ENCODE measurements at places on chromosomes 7 and 10. TPM values are rescaled to one million over a fixed set of nuclear protein-coding genes. Genes with fewer than 3 reads are reported as not detected.

The PRKAR2B gene
- 3.0 TPM for total RNA-seq

The MKX gene
- total RNA-seq = not detected

The NKX1-2 gene
- total RNA-seq = not detected

The BUD31 gene
- total RNA-seq = 158 TPM

The CLEC5A gene
- total RNA-seq = not detected

The FGL2 gene
- total RNA-seq = not detected

The TRPV6 gene
- not detected for total RNA-seq

All from A549 treated with CORT108297 at 1 μM for 4 hours (cell line).